Activated T-cell treated with anti-CD3 and anti-CD28 coated beads for 4 hours (primary cell): ENCODE measurements at places on chromosomes 16 and 17.

DNA sequence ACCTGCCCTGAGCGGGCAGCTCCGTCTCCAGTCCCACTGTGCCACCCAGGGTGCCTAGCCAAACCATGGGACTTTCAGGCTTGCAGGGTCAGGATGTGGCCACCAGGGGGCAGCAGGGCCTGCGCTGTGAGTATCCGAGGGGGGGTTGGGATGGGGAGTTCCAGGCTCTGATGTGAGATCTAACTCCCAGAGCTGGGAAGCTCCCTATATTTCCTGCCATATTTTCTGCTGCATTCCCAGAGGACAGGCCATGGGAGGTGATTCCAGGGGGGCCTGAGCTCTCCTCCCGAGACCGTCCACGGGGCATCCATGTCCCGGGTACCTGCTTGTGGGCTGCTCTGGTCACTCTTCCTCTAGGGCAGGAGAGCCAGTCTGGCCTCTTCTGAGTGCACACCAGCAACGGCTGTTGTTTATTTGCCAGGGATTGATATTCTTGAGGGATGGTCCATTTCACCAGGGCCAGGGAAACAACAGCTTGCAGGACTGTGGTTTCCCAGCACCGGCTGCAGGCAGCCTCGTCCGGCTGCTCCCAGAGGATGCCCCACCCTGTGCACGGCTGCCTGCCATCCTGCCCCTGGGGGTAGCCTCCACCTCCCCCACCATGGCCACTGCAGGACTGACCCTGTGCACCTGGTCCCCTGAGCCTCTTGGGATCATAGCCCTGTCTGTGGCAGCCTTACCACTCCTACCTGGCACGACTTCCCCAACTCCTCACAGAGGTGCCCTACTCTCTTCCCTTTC is 1.2 kb downstream of the GPR142 start:
- DNase-seq = peak; percentile 68

GRCh38 chr17:63626551-63627180 is 4.4 kb downstream of the MAP3K3 start:
- DNase-seq = no peak

- no peak for DNase-seq
Observed at GRCh38 chr17:20925954-20926353, 116.9 kb downstream of the USP22 start.

- DNase-seq = no peak
Observed at GRCh38 chr17:75457047-75457654, 716 bp downstream of the TMEM94 start.

- DNase-seq = no peak
Observed at GRCh38 chr17:13385481-13385911, 216.2 kb downstream of the HS3ST3A1 start.

DNA sequence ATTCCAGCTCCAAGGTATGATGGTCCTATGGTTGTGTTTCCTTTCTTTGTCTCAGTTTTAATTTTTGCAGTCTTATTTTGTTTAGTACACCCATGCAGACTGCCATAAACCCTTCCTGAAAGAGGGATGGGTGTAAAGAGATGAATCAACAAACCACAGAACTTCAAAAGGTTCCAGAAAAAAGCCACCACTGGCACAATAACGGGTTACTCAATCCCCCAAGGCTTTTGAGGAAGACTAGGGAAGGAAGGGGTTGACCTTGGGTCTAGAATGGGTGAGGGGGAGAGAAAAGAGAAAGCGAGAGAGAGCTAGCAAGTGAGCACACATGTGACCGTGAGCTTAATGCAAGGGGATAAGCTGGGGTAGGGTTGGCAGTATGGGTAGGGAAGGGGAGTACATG is 168.1 kb downstream of the XYLT1 start:
- DNase-seq = no peak

DNA sequence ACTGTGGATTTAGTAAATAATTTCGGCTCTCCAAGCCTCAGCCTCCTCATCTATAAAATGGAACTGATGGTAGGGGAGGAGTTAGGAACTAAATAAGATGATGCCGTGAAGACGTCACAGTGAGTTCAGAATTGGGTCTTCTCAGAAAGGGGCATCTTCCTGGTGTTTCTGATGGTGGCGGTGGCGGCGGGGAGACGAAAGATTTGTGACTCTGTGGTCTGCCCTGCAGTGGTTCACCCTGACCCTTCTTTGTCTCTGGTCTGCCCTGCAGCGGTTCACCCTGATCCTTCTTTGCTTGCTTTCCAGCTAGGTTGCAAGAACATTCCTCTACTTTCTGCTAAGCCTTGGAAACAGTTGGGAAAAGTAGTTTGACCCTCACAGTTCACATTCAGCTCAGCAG is 34.3 kb downstream of the WFDC1 start:
- no peak for DNase-seq

DNA sequence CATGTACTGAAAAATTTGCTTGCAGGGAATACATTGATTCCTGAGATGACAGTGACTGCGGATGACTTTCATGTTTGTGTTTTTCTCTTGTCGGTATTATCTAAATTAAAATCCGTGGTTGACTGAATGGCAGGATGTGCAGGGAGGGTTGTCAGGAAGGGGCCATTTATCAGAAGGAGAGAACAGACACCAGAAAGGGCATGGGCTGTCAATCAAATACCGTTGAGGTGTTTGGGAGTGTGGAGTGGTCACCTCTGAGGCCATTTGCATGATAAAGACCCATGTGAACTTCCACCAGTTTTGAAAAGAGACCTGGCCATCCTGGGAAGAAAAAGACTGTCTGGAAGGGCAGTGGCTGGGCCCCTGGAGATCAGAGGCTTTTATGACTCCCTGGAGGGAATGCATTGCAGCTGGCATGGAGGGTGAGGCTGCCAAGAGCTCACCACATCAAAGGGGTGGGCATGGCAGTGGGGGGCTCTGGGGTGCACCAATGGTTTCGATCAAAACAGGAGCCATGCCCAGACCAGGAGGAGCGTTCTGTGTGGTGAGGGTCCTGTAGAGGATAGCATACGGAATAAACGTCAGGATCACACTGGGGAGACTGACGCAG is 67.1 kb downstream of the CYLD start:
- no peak for DNase-seq

GRCh38 chr17:17126131-17127110 is 79.7 kb downstream of the PLD6 start:
- DNase-seq = no peak

DNA sequence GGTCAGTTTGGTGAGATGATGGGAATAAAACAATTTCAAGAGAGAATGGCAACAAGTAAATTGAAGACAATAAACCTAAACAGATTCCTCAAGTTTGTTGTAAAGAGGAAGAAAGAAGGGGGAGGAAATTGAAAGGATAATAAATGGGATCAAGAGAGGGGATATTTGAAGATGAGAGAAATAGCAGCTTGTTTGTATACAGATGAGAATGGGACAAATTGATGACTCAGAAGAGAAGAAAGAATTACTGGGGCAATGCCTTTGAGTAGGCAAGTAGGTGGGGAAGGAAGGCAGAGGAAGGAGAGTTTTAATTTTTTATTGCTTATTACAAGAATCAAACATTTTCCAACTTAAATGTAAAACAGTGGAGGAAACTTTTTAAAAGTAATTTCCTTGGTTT is 98.3 kb downstream of the CHD9 start:
- DNase-seq = no peak

- DNase-seq = no peak
Observed at GRCh38 chr17:17582372-17582771, 9.1 kb downstream of the PEMT start.

GRCh38 chr17:61455324-61456060 is 3.3 kb downstream of the TBX4 start:
- no peak for DNase-seq

DNA sequence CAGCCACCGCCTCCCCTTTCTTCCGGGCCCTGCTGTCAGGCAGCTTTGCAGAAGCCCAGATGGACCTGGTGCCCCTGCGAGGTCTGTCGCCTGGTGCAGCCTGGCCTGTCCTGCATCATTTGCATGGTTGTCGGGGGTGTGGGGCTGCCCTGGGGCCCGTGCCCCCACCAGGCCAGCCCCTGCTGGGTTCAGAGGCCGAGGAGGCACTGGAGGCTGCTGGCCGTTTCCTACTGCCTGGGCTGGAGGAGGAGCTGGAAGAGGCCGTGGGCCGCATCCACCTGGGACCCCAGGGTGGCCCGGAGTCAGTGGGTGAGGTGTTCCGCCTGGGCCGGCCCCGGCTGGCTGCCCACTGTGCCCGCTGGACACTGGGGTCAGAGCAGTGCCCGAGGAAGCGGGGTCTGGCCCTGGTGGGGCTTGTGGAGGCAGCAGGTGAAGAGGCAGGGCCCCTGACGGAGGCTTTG is 5.5 kb upstream of the TGFB1I1 start:
- no peak for DNase-seq
